Right forelimb (tissue), 1 donor: ENCODE measurements at places on chromosomes 3 and 15.
A peak's percentile ranks its signal among the peaks of the same experiment; 100 is the strongest.

DNA sequence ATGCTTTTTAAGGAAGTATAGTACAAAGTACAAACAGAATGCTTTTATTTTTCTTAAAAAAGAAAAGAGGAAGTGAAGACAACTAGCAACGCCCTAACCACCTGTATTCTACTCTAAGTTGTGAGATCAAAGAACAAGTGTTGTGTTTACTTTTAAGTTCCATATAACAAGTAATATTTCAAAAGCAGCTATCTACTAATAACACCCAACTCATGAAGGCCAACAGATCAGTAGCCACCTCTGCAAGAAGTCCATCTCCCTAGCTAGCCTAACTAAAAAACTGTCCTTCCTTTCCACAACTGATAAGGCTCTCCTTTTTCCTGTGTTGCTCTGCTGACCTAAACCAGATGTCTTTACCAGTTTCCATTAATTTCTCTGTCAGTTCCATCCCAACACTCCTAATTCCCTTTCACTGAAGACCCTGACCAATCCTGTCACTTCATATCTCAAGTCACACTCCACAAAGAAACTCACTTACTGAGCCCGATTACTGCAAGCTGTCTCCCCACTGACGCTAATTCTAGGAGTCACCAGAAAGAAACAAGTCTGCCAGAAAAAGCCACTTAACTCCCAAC, 26.9 kb downstream of the PHC3 start:
- DNase-seq: no peak

DNA sequence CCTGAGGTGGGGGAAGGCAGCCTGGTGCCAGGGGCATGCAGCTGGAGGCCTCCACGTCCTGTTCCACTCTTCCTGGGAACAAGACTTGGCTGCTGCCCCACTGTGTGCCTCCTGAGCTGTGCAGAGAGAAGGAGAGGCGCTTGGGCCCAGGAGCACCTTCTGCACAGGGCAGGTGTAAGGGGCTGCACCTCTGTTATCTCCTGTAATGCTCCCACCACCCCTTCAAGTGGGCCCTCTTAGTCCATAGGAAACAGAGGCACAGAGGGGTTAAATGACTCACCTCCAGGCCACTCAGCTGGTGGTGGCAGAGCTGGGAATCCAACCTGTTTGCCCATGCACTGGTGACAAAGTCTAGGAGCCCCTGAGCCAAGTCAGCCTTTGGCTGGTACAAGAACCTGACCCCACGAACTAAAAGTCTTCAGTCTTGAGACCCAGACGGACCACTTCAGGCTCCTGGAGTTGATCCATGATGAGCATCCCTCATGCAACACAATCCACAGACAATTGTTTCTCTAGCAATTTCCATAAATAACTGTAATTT, 93.2 kb downstream of the IQSEC1 start:
- DNase-seq: no peak

GRCh38 chr3:172709774-172710663, 848 bp downstream of the NCEH1 start:
- peak; percentile 55 for DNase-seq

GRCh38 chr3:9130345-9131305, 118.8 kb downstream of the SRGAP3 start:
- no peak for DNase-seq

DNA sequence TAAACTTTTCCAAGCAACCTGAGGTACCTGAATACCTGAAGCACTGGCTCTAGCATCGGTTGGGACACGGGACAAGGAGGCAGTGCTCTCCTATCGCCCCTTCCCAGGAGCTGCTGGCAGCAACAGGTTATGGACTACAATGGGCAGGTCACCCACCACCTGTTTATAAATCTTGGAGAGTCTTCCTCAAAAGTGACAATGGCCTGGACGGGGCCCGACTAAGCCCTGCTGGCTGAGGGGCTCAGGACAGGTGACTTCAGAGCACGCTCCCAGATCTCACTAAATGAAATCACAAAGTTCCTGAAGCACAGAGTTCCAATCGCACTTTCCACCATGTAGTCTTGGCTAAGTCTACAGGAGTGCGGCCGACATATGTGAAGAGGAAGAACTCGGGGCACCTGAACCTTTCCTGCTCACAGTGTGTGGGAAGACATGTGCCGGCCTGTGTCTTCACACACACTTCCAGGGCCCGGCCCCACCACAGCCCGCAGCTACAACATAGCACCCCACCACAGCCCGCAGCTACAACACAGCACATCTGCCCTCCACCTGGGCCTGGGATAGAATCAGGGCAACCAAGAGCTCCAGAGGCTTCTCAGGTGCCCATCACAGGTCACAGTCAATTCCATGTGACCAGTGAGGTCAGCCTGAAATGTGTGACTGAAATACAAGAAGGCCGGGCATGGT, 12.9 kb downstream of the CYFIP1 start:
- DNase-seq: no peak

DNA sequence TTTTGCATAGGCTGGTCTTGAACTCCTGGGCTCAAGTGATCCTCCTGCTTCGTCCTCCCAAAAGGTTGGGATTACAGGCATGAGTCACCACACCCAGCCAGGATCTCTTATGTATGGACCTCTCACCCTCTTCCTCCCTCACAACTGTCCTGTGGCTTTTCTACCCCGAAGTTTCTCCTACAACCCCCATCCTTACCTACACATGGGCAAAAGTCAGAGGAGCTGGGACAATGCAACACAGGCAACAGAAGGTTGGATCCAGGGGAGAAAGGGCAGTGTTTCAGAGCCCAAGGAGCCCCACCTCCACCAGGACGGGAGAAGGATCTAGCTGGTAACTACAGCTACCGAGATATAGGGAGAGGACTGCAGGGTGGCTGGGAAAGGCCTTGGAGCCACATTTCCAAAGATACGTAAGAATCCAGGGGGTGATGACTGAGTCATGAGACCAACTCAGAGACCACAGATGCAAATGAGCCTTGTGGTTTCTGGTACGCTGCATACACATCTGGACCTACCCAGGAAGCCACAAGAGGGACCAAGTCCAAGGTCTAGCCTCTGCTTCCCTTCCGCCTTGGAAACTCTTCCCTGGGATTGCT, 13.6 kb downstream of the IGDCC4 start:
- DNase-seq: no peak

GRCh38 chr15:36777926-36778325, 198.5 kb downstream of the CDIN1 start:
- no peak for DNase-seq

DNA sequence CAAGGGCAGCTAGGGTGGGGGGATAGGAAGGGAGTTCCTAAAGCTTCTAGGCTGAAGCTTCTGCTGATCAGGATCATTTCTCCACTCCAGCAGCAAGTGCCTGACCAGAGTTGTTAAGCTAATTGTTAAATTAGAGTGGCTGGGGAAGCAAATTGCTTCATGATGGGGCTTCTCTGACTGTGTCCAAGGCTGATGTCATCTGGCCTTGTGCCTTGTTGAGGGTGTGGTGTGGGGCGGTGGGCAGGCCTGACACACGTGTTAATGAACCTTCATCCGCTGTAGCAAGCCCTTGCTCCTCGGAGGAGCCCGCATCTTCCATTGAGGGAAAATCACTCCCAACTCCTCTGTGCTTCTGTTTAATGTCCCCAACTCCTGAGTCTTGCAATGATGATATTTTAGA, 84.3 kb upstream of the ROPN1 start:
- DNase-seq: no peak

- DNase-seq: no peak
Observed at GRCh38 chr3:193317682-193318300, 60.8 kb downstream of the ATP13A5 start.

DNA sequence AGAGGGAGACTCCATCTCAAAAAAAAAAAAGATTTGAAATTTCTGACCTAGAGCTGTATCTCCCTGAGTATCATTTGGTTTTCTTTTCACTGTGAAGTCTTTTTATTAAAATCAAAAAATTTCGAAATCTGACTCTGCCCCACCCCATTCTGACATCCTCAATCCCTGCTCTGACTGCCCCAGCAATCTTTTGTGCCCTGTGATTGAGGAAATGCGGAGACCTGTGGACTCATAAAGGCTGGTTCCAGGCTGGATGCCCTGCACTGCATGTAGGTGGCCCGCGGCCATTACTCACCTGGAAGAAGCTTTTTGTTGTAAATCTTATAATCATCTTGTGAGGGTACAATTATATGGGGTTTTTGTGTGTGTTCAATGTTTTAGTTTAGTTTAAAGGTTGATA, 147.3 kb upstream of the SEMA6D start:
- DNase-seq: no peak

- DNase-seq: no peak
Observed at GRCh38 chr3:78794431-78794830, 973.4 kb downstream of the ROBO1 start.

DNA sequence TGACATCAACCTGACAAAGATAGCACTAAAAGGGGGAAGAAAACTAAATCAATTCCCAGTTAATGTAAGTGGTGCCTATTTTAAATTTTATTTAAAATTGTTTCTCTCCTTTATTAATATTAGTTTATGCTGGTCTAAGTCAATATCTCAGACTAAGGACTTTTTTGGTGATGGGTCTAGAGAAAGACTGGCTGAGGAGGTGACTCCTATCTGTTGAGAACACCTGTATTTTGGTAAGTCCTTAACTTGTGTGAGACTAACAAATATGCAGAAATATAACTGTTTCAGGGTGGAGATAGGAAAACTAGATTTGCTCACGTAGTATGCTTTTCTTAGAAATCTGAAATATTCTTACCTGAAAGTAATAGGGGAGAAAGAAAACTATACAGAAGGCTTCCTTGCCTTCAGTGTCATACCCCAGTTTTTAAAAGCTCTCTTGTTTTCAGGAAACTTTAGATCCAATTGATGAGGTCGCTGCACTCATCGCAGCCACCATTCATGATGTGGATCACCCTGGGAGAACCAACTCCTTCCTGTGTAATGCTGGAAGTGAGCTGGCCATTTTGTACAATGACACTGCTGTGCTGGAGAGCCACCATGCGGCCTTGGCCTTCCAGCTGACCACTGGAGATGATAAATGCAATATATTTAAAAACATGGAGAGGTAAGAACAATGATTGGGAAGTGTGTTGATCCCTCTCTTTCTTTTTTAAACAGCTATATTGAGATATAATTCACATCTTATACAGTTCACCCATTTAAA, 138.9 kb downstream of the PDE8A start:
- no peak for DNase-seq

- DNase-seq: no peak
Observed at GRCh38 chr3:11272906-11273574, 843 bp downstream of the ATG7 start.

DNA sequence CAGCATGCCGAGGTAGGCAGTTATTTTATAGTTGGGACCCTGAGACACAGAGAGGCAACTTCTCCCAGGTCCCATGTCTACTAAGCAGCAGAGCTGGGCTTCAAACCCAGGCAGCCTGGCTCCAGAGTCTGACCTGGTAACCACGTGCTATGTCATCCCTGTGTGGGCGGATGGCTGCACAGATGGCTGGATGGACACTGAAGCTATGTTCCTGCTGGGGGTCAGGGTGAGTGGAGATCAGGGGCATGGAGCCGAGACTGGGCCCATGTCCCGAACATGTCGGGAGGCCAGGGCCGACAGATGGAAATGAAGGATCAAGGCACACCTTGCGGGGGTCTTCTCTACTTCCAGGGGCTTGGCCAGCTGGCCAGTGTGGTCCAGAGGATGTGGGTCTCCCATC, 9.3 kb upstream of the FBLN2 start:
- no peak for DNase-seq

DNA sequence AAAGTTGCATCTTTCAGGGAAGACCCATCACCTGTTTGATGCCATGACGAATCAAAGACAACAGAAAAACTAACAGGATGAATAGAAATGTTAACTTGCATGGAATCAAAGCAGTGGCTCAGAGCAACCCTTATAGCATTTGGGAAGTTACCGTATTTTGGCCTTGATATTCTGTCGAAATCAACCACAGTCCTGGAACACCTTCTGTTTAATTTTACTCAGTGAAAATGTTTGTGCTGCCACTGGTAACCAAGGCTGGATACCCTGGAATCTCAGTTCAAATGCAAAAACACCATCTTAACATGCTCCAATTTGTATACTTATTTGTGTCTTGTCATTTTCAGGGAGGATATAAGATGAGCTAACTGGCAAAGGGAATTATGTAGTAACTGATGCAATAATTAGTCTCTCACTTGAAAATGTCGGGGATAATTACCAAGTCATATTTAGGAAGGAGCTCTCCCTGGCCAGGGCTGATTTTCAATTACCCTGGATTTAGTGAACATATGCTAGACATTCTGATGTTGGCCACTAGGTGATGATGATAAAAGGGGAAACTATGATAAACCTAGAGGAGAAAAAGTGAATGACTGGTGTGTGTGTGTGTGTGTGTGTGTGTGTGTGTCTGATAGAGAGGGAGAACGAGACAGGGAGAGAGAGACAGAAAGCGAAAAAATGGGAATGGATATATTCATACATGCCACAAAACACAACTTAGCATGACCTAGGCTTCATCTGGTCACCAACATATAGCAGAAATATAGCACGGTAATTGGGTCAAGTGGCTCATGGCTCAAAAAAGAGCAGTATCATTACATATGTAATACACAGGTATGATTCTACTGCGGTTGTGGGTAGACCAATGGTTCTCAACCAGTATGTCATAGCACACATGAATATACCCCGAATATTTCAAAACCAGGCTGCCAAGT, 19.0 kb upstream of the PRICKLE2 start:
- no peak for DNase-seq

DNA sequence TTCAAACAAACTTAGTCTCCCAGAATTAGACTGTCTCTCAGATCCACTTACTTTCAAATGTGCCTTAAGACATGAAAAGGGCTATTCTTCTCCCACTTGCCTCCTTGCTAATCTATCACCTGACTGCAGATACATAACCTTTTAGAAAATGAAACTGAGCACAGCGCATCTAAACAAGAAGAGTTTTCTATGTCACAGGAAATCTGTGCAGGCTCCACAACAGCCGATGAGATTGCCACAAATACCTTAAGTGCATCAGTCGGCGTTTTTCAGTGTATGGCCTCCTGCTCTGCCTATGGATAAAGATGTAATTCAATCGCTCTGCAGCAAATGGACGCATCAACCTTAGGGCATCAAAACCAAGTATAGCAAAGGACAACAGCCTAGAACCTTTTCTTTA, 544.2 kb downstream of the FOXP1 start:
- no peak for DNase-seq

GRCh38 chr3:131026321-131027151, at the start of the genes ASTE1 and NEK11:
ASTE1 (minus strand) TSS chr3:131026825; CDS start chr3:131025306, 1,519 bp downstream.
NEK11 (plus strand) TSS chr3:131026877; CDS start chr3:131029709, 2,832 bp downstream.
- peak; percentile 95 for DNase-seq

- DNase-seq: no peak
Observed at GRCh38 chr3:125435231-125435630, 60.1 kb upstream of the ZNF148 start.

GRCh38 chr3:194404365-194405140, 5.5 kb upstream of the GP5 start:
- DNase-seq: no peak

- DNase-seq: no peak
Observed at GRCh38 chr15:91892436-91892835, 38.9 kb downstream of the SLCO3A1 start.

DNA sequence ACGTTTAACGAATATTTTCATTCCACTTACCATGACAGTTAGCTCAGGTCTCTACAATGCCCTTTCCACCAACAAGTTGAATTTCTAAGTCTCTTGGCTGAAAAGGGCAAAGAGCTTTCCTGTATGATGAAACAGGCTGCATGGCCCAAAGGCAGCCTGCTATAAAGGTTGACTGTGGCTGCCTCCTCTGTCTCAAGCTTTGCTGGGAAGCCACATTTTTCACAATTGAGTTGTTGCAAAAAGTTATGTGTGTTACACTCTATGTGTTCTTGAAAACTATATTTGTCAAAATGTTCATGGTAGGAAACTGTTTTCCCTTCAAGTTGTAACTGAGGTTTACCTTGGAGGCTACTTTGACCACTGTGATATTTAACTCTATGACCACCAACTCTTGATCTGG, 49.5 kb downstream of the DZIP1L start:
- DNase-seq: no peak
